Activated CD8-positive, alpha-beta memory T cell treated with anti-CD3 and anti-CD28 coated beads, Interleukin-2, amount 10 ng/mL, durations not matched to agents 7 days and 5 days (primary cell): ENCODE measurements at places on chromosomes 16 and 17. TPM values are rescaled to one million over a fixed set of nuclear protein-coding genes. Genes with fewer than 3 reads are reported as not detected.

DNA sequence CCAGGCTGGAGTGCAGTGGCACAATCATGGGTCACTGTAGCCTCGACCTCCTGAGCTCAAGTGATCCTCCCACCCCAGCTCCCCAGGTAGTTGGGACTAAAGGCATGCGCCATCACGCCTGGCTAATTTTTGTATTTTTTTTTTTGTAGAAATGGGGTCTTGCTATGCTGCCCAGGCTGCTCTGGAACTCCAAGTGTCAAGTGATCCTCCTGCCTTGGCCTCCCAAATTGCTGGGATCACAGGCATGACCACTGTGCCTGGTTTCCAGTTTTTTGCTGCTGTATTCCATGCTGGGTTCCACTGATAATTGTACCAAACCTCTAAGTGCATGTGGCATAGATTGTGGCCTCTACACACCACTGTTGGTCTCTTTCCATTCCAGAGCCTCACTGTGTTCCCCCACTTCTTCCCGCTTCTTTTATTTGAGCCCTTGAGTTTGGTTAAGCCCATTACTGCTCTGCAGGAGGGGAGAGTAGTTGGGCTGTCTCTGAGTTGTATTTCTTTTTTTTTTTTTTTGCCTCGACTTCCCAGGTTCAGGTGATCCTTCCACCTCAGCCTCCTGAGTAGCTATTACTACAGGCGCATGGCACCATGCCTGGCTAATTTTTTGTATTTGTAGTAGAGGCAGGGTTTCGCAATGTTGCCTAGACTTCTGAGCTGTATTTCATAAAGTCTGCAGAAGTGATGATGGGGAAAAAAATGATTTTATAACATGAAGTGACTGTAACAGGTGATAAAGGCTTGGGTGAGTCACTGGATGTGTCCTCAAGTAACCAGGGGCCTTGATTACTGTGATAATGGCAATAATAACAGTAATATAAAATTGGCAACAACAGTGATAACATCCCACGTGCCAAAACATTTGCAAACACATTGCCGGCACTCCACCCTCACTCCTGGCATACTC lies 30.0 kb downstream of the EEF2K start:
- DNase-seq, result no peak

DNA sequence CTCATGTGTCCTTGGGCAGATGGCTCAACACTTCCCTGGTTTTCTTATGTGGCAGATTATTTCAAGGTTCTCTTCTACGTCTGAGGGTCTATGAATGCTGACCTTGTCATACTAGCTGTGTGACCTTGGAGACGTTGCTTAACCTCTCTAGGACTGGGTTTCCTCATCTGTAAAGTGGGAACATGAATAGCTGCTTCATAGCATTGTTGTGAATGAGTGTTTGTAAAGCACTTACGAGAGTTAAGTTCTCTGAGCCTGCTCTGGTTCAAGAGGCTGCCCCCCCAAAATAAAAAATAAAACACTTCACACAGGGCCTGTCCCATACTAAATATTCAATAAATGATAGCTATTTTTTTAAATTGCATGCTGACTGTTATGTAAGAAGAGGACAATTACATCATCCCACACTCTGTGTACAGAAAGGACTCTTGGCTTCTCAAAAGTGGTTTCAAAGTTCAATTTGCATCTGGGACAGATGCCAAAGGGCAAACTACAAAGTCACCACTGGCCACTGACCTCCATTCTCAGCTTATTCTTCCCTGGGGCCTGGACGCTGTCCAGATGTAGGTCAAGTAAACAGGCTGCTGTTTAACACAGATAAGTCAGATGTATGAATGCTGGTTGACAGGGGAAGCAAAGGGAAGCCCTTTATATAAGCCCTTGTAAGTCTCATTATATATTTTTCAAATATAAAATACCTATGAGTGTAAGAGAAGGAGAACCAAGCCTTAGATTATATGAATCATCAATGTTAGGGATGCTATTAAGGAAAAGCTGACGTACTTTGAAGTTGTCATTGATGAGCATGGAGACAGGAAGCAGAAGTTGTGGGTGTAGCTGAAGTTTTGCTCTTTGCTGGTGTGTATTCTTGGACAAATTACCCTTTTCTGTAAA lies 15.4 kb upstream of the NDEL1 start:
- no peak for DNase-seq

GRCh38 chr17:50944054-50944901 lies 78.1 kb upstream of the TOB1 start:
- DNase-seq, result peak; percentile 86

CCL18 gene
- not detected for total RNA-seq

DNA sequence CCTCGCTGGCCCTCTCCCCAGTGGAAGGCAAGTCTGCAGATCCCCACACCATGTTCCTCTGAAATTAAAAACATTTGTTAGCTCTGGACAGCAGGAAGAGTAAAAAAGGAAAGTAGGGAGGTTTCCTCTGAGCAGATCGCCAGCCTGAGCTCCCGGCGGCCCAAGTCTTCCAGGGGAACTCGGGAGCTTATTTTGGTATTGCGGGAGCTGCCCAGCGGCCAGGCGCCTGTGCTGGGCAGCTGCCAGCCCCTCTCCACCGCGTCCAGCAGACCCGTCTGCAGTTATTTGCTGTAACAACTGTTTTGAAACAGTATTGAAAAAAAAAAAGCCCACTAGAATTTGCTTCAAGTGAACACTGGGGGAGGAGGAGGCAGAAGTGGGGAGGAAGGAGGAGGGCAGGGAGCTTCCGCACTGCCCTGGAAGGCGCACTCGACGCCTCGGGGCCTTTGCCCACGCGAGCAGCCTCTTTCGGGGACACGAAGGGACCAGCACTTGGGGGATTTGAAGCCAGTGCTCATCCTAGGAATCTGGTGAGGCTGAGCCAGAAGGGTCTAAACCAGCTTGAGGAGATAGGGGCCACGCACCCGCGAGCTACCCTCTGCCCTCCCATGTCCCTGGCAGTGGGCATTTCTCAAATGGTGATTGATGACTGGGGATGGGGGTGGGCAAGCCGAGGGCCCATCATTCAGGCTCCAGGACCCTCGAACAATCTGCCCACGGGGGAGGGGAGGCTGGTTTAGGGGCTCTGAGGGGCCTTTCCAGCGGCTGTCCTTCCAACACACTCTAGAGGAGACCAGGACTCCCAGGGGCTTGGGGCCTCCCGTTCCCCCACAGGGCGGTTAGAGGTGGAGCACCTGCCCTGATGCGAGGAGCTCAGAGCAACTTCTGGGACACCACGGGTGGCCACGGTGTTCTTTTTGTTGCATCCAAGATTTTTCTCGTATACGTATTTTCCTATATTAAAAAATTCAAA lies 3.0 kb upstream of the BAHCC1 start:
- DNase-seq, result no peak

GRCh38 chr16:89195521-89196171 lies 4.7 kb downstream of the SLC22A31 start:
- no peak for DNase-seq

GRCh38 chr17:65627891-65628643 lies 66.6 kb upstream of the AXIN2 start:
- no peak for DNase-seq

CNGB1 gene
- not detected for total RNA-seq
